T-cell (primary cell): ENCODE measurements at places on chromosomes 11 and 22. TPM values are rescaled to one million over a fixed set of nuclear protein-coding genes. Genes with fewer than 3 reads are reported as not detected.

The TPST2 gene
- total RNA-seq, result 38.0 TPM

The GGT5 gene
- total RNA-seq, result not detected

The TUB gene
- total RNA-seq, result 0.05 TPM

The KDM2A gene
- total RNA-seq, result 173 TPM

The OR8G1 gene
- not detected for total RNA-seq

The MAJIN gene
- total RNA-seq, result not detected

The FXYD6 gene
- total RNA-seq, result 0.53 TPM

The MS4A6E gene
- total RNA-seq, result not detected

The USP2 gene
- 0.20 TPM for total RNA-seq

The JHY gene
- 4.8 TPM for total RNA-seq

DNA sequence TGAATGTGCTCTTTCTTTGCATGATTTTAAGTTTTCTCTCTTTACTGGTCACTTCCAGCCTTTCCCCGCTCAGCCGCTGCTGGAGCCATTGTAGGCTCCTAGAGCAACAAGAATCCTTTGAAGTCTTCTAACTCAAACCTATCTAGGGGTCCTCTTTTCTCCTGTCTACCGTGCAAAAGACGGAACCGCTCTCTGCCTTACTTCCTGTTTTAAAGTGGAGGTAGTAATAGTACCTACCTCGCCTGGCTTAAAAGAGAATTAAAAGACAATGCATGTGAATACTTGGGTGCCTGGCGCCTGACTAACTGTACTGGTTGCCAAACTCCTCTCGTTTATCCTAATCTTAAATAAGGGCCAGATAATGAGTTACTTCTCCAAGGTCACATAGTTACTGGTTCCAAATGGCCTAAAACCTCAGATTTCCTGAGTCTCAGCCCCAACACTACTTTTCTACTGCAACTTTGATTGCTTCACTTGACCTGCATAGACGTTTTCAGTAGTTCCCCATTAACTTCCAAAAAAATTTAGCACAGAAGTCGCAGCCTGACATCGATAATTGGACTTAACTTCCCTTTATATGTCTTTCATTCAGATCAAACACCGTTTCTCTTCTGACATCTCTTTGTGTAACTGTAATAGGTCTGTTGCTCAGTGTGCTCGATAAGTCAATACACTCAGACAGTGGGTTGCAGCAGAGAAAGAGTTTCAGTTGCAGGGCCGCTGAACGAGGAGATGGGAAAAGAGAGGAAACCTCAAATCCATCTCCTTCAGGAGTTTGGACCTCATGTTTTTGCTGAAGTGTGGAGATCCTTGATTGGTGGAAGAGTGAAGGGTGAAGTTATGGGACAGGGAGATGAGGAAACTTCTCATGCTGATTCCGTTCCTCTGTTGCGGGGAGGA lies 891 bp downstream of the SAMM50 start:
- no peak for DNase-seq

- no peak for DNase-seq
Observed at GRCh38 chr22:32622004-32622743, 147.6 kb downstream of the FBXO7 start.

DNA sequence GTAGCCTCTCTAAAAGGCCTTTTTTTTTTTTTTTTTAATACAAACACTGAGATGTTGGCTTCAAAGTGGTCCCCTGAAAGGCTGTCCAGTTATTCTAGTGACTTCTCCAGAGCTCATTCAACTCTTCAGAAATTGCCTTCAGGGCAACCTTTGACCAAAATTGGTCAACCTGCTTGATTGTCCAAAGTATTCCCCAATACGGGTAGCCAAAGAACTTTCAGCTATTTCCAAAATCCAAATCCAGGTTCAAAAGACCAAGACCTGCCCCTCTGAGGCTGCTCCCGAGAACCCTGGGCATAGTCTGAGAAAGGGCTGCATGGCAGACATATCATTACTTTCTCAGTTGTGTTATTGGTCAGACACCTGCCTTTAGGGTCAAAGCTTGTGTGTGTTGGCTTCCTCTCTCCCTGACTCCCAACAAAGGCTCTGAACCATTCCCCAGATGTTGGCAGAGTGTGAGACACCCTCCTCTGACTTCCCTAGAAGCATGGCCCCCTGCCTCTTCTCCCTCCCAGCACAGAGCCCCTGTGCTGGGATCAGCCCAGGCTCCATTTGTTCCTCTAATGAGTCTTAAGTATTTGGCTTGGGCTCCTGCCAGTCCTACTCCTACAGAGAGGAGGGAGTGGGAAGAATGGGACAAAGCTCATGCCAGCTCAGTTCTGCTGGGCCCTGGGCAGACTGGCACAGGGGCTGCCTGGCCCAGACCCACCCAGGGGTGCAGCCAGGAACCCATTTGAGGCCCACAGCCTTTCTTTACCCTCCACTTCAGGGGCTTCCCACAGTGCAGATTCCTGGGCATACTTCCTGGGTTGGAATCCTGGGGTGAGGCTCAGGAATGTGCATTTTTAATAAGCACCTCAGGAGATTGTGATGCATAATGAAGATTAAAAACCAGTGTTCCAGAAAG lies 30.3 kb downstream of the TNKS1BP1 start:
- DNase-seq, result no peak

DNA sequence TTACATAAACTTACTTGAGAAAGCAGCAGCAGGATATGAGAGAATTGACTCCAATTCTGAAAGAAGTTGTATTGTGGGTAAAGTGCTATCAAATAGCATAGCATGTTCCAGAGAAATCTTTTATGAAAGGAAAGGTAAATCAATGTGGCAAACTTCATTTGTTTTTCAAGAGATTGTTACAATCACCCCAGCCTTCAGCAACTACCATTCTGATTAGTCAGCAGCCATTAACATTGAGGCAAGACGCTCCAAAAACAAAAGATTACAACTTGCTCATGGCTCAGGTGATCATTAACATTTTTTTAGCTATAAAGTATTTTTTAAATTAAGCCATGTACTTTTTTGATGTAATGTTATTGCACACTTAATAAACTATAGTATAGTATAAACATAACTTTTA lies 357.2 kb downstream of the TMEM135 start:
- no peak for DNase-seq

- no peak for DNase-seq
Observed at GRCh38 chr11:75563978-75564552, 2.0 kb downstream of the SERPINH1 start.

GRCh38 chr22:26342745-26343410 lies 86.2 kb upstream of the ASPHD2 start:
- DNase-seq, result no peak

- DNase-seq, result peak; percentile 50
Observed at GRCh38 chr11:10444725-10445315, 10.2 kb upstream of the AMPD3 start.

DNA sequence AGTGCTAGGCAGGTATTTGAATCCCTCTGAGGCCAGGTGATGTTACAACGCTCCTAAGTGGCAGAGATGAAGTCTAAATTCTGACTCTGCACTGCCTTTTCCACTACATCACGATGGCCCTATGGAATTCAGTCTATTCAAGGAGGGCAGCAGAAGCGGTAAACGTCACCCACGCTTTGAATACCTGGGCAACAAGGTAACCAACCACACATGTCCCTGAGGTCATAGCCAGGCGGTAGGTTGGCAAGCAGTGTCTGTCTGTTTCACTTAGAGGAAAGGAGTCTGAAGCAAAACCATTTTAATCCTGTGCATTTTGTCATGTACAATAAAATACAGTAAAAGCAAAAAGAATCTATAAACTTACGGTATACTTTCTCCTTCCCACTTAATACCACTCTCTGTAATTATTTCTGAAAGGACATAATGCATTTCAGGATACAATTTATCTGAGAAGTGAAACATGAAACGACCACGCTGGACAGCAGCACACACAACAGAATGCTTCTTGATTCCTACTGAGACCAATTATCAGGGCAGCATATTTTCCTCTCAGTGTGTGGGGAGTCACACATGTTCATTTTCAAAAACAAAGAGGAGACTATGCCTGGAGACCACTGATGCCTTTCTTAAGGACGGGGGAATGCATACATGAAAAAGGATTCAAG lies 51.3 kb downstream of the PRDM10 start:
- no peak for DNase-seq

GRCh38 chr22:38104084-38104483 lies 6.4 kb downstream of the BAIAP2L2 start:
- no peak for DNase-seq

- no peak for DNase-seq
Observed at GRCh38 chr11:59678813-59679165, 10.0 kb upstream of the PATL1 start.

GRCh38 chr11:86440305-86440716 lies 65.6 kb downstream of the CCDC81 start:
- DNase-seq, result no peak

- DNase-seq, result no peak
Observed at GRCh38 chr11:129368889-129369672, 6.6 kb upstream of the BARX2 start.

- DNase-seq, result no peak
Observed at GRCh38 chr11:111697933-111698371, 68.2 kb downstream of the PPP2R1B start.

GRCh38 chr11:35951680-35952079 lies 7.8 kb downstream of the LDLRAD3 start:
- no peak for DNase-seq

- no peak for DNase-seq
Observed at GRCh38 chr11:34840736-34841386, 75.3 kb downstream of the APIP start.

DNA sequence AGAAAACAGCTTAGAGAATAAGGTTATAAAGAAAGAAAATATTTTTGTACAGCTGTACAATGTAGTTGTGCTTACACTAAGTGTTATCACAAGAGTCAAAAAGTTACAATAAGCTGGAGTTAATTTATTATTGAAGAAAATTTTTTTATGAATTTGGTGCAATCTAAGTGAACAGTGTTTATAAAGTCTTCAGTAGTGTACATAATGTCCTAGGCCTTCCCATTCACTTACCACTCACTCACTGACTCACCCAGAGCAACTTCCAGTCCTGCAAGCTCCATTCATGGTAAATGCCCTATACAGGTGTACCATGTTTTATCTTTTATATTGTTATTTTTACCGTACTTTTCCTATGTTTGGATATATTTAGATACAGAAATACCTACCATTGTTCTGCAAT lies 34.7 kb downstream of the GDPD4 start:
- DNase-seq, result no peak

- DNase-seq, result no peak
Observed at GRCh38 chr11:66318600-66318970, 1.7 kb upstream of the CD248 start.

DNA sequence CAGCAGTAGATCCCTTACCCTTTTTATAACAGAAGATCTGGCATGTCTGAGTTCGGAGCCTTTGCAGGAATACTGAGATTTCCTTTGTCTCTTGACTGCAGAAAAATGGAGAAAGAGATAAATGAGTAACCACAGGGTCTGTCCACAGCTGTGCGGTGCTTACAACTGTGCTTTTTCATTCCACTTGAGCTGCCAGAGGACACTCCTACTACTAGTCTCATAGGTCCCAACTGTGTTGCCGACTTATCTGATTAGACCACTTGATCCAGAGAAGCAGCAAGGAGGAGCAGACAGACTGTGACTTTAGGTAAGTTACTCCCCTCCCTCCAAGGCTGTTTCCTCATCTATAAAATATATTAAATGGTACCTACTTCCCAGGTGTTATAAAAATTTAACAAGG lies 17.5 kb downstream of the FAM227A start:
- DNase-seq, result no peak

DNA sequence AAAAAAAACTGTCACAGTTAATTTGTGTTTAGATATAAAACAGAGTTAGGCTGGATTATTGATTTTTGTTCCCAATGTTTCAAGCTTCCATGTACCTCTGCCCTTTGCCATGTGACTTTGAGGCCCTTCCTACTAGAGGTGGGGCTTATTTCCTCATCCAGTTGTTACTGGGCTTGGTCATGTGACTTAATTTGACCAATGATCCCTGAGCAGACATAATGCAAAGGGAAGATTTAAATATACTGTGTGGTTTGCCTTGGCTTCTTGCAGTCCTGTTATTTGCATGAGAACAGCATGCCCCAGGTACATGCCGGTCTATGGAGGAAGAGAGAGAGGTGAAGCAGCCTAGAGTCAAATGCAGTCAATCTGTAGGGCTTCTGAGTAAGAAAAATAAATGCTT lies 347.0 kb downstream of the MIAT start:
- DNase-seq, result no peak

DNA sequence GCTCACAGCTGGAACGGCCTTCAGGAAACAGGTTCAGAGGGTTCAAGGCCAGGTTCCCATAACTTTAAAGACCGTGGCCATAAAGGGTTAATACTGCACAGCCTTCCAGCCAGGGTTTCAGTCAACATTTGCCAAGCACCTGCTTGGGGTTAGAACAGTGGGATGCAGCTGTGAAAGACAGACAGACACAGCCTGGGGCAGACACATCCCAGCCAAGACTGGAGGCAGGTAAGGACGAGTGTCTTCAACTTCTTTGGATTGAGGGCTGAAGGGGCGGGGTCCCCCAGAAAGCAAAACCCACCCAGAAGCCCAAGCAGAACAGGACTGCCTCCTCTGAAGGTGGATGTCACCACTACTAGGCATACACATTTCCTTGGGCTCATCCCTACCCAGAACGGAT lies 14.3 kb downstream of the ARFGAP2 start:
- DNase-seq, result no peak

DNA sequence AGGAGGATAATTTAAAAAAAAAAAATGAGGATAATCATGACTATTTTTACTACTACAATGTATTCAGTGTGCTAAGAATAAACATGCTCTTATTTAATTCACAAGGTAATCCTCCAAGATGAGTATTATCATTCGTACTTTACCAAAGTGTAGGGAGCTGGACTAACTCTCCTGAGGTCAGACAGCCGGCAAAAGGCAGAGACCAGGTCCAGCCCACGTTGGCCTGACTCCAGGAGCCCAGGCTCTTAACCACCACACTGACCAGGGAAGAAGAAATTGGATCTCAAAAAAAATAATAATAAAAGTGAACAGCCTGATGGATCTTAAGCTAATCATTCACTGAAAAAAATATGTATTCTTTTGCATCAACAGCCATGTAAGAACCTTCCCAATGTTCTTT lies 25.2 kb downstream of the PLAAT3 start:
- no peak for DNase-seq

DNA sequence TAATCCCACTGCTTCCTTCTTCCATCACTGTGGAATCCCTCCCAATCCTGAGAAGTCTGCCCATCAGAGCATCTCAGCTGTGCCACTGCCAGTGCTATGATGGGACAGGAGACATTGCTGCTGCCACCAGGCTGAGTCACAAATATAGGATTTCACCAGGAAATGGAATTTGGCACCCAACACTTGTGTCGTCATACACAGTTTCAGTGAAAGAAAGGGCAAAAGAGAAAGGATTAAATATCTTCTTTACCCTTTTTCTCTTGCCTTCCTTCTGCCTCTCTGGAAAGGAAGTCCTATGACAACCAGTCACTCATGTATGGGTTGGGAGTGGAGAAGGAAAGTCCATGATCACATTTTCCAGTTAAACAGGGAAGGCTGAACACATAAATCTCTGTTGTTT lies 133.4 kb downstream of the SPON1 start:
- no peak for DNase-seq

GRCh38 chr11:30729187-30729713 lies 143.1 kb upstream of the MPPED2 start:
- DNase-seq, result no peak
